ENCODE measurements at places on chromosomes 3 and 15.

DNA sequence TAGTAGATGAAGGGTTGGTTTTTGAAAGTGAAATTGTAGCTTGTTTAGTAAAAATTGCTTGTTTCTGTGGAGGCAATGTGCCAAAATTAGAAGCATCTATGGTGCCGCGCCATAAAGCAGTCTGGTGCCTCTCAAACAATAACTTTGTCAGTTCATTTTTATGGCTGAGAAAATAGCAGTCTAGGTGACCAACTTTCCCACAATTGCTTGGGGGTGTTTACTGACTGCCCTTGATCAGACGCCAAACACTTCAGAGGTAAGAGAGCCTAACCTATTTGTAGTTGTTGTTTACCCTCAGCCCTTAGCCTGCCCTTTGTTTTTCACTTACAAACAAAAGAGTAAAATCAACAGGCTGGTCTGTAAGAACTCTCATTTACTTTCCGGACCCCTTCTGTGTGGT lies 174.5 kb downstream of the FNDC3B start:
- DNase-seq = no peak

GRCh38 chr3:10600296-10600714 lies 94.9 kb upstream of the ATP2B2 start:
- no peak for DNase-seq

DNA sequence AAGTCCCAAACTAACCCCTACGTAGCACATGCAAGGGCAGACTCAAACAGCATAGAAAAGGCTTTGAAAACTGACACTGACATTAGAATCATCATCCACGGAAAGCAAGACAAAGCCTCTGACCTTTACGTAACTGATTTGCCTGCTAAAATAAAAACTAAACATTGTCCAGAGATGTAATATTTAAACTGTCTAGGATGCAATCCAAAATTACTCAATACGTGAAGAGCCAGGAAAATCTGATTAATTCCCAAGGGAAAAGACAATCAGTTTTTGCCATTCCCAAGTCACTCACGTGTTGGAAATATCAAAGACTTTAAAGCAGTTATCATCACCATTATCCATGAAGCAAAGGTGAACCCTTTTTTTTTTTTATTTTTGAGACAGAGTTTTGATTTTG lies 13.3 kb upstream of the IQCF1 start:
- no peak for DNase-seq

GRCh38 chr3:41638381-41638780 lies 323.5 kb downstream of the ULK4 start:
- DNase-seq = no peak

GRCh38 chr3:104586344-104586743 lies 780.4 kb upstream of the ALCAM start:
- DNase-seq = no peak

- no peak for DNase-seq
Measured at GRCh38 chr3:189458528-189458927, 172.7 kb upstream of the TP63 start.

DNA sequence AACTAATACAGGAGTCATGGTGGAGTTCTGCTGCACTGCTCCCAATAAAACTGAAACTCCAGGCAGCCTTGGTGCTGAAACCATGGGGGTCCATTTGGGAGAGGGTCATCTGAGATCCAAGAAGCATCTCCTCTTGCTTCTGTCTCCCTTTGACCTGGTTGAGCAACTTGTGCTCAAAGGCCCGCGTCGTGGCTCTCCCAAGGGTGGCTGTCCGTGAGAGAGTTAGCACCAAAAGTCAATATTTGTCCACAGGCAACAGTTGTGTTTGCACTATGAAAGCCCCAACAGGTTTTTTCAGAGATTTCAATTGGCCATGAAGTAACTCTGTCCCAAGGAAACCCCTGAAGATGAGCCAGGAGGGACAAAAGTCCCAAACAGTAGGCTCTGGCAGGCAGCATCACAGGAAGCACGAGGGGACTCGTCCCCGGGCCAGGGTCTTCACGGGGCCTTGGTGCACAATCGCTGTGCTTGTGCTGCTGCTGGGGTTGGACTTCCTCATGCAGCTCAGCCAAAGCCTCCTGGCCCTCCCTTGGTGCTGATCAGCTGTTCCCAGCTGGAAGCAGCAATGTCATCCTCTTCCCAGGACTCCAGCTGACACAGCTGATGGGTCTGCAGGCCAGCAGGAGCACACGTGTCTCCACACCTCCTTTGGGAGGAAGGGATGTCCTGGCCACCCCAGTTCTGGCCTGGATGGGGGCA lies 39.4 kb upstream of the WNT5A start:
- no peak for DNase-seq

DNA sequence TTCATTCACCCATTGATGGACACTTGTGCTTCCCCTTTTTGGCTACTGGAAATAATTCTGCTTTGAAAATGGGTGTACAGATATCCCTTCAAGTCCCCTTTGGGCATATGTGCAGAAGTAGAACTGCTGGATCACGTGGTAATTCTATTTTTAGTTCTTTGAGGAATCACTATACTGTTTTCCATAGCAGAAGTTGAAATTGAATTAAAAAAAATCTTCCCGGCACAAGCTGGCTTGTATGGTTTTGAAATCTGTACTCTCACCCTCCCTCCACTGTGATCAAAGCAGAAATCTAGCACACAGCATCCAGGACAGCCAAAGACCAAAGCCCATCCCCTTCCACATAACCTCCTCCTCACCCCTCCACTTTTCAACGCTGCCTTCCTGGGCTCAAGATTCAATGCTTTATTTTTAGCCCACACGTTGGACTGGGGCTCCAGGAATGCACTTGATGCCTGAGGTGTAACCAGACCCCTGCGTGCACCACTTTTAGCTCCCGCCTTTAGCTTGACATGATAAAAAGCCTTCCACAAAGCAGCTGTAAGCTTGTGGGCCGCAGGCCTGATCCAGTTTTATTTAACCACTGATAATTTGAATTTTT lies 29.9 kb downstream of the TMEM40 start:
- DNase-seq = no peak

- DNase-seq = no peak
Measured at GRCh38 chr3:23036728-23037127, 166.4 kb upstream of the UBE2E2 start.

DNA sequence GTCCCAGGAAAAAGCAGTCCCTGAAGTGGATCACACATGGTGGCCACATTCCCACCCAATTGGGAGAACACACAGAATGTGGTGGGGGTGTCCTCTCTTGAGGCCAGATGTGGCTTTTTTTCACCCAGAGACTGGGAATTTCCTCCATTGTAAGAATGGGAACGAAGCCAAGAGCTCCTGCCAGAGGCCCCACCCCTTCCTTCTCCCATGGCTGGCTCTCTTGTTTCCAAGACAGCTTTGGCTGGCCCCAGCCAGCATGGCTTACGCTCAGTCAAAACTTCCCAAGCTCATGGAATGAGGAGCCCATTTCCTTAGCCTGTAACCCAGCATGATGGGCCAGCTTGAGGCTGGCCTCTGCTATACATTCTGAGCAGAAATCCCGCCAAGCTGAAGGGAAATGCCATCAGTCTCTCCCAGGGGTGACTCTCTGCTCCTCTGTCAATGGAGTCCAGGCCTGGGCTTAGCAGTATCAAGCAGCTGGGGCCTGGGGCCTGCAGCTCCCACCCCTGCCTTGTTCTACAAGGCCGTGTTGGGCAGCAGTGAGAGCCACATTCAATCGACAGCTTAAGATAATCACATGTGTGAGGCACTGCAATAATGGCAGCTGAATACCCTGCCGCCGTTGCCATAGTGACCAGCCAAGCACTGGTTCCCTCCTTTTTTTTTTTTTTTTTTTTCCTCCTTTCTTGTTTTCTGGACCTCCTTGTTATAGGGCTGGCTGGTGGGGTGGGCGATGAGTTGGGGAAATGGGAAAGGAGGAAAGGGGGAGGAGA lies 142.4 kb downstream of the EPHB1 start:
- no peak for DNase-seq

DNA sequence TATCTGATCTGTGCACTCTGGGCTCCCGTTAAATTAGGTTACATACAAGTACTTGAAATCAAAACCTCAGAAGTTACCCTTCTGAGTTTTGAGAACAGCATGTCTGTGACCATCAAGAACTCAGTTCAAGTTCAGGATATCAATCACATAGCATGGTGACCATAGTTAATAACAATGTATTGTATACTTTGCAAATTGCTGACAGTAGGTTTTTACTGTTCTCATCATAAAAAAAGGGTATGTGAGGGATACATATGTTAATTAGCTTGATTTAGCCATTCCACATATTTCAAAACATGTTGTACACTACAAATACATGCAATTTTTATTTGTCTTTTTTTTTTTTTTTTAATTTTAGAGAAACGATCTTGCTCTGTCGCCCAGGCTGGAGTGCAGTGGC lies 25.5 kb downstream of the TMEM40 start:
- no peak for DNase-seq

- no peak for DNase-seq
Measured at GRCh38 chr3:70811880-70812279, 499.4 kb upstream of the MDFIC2 start.

DNA sequence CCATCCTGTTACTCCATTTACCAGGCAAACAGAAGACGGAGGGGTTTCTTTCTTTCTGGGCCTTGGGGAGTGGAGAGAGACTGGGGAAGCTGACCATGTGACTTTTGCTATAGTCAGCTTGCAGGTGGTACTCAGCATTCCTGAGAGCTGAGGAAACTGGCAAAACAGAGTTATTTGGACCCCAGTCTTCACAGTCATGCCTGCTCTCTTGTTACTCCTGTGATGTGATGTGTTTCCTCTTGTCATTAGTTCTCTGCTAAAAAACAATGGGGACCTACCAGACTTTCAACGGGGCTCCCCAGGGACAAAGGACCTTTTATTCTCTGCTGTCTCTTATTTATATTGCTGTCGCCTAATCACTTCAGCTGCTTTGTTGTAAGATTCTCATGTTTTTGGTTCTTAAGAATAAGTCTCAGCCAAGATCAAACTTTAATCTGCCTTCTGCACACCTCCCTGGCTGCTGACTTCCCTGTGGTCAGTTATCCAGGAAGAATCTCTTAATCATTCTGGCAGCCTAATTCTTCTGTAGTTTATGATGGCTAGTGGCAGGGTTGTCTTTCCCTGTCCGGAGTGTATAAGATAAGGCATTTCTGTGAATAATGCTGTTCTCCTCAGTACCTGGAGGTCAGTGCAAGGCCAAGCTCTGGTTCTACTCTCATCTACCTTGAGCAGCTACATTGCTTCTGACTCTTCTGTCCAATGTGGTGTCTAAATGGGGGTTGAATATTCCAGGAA lies 8.8 kb downstream of the STARD9 start:
- no peak for DNase-seq

DNA sequence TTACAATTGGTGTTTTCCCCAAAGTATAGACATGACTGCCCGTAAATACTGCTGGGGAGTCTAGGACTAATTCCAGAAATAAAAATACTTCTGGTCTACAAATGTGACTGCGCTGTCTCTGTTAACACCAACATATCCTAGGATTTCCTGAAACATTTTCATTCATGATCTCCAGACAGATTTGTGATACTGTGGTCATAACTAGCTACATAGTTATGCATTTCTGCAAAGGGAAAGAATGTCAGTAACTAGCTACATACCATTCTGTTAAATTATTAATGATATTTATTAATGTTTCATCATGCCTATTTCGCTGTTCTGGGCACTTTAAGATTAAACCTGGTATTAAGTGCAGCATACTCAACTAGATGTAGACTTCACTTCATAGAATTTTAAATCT lies 33.3 kb downstream of the SETD5 start:
- no peak for DNase-seq

DNA sequence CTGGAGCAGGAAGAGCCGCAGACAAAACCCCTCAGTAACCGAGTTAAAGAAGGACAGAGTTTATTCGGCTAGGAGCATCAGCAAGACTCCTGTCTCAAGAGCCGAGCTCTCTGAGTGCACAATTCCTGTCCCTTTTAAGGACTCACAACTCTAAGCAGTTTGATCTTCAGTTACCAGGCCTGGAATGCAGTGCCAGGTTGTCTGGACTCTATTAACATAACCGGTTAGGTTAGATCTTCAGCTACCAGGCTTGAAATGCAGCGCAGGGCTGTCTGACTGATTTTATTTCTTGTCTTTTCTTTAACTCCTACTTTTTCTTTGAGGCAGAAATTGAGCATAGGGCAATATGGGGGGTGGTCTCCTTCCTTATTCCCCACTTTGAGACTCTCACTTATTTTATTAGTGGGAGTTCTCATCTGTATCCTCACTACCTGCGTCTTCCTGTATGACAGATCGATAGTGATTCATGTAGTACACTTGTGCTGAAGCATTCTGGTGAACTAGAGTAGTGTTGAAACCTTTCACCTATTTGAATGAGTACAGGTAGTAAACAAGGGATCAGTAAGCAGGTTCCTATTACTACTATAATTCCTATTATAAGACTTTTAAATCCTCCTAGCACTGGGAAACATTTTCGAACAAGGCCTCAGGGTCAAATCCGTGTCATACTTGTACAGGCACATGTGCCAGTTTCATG lies 325.0 kb downstream of the CGGBP1 start:
- no peak for DNase-seq

DNA sequence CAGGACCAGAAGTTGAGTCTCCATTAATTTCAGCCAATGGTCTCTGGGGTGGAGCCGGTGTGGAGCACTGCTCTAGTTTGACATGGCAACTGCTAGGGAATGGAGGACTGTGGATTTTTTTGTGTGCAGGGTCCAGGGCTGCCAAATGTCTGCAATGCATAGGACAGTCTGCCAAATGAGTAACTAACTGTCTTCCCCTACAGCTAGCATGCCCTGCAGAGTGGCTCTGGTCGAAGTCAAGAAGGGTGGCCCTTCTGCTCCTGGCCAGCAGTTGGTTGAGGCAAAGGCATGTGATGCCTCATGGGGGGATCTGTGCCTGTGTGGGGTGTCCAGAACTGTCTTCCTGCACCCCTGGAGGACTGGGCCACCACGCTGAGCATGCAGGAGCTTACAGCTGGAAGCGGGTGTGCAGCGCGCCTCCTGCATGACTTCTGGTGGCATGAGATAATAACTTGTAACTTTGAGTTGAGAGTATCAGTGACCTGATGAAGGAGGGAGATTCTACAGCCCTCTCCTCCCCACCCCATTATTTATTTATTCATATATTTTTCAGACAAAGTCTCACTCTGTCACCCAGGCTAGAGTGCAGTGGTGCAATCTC lies 4.6 kb downstream of the TPRA1 start:
- no peak for DNase-seq

DNA sequence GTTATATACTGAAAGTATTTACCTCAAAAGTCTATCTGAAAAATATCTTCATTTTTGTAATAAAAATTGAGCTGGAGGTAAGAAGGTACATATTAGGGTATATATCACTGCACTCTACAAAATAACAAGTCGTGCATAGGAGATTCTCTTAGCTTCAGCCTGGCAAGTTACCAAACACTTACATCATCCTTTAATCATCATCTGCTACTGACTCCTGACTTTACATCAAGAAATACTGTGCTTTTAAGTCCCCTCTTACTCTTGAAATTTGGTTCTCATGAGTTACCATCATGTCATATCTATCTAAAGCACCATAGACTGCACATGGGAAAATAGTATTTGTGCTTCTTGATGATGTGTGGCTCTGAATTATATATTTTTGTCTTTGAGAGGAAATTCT lies 50.8 kb downstream of the LYSMD4 start:
- no peak for DNase-seq

DNA sequence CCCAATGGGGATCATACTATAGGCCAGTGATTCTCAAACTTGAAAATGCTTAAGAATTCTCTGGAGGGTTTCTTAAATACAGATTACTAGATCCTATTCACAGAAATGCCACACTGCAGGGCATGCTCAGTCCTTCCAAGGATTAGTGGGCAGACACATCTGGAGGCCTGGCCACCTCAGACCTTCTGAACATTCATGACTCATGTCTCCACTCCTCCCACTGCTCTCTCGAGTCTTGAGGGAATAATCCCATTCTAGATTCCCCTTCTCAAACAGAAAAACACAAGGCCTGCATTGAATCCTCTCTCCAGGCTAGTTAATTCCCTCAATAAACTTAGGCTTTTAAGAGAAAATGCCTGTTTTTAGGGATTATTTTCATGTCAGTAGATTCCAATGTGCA lies 22.1 kb downstream of the ZNF621 start:
- DNase-seq = no peak
